CD14-positive monocyte (primary cell): ENCODE measurements at places on chromosomes 3 and 15. TPM values are rescaled to one million over a fixed set of nuclear protein-coding genes. Genes with fewer than 3 reads are reported as not detected.

DNA sequence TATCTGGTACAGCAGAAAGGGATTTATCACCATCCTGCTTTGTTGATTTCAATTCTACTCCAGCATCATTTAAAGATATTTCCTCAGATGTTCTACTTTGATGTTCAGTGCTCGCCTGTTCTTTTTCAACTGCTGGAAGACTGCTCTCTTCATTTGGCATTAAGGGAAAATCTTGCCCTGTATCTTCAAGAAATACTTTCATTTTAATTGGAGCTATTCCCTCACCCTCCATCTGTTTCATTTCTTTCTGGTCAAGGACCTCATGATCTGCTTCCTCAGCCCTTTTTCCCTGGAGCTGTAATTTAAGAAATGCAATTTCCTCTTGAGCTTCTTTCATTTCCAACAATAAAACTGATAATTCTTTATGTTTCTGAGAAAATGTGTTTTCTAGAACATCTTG lies 37.8 kb upstream of the HCLS1 start:
- DNase-seq: no peak

GRCh38 chr3:48674505-48674904 lies 11.2 kb downstream of the NCKIPSD start:
- DNase-seq: no peak

Gene CYP1A2
- not detected for polyA plus RNA-seq

Gene GOLGA8Q
- 0.28 and 1.4 TPM in 2 replicates for polyA plus RNA-seq

Gene OR5K2
- not detected for polyA plus RNA-seq

Gene AGTR1
- not detected for polyA plus RNA-seq

DNA sequence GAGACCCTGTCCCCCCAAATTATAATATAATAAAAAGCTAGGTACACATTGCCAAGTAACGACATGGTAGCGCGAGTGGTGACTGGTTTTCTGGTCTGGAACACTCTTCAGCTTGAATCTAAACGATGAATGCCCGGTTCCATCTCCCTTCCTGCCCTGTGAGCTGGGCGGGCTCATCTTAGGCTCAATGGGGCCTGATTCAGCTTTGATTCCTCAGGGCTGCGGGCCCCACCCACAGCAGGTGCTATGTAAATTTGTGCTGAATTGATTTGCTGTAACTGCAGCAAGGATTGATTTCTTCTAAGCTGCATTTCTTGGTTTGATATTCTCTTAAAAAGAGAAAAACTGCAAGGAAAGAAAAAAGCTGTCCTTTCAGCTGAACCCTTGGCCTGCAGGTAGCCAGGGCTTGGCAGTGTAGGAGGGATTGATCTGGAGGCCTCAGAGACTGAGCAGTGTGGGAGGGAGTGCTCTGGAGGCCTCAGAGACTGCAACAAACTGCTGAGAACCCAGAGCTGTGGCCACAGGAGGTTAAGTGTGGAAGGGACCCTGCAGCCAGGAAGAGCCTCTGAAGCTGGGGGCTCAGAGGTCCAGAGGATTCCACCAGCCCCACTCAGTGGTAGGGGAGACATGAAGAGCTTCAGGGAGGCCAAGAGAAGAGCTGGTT lies 231.6 kb downstream of the XXYLT1 start:
- no peak for DNase-seq

- no peak for DNase-seq
Observed at GRCh38 chr15:92899601-92899947, 550 bp upstream of the CHD2 start.

Gene DPPA2
- not detected for polyA plus RNA-seq

DNA sequence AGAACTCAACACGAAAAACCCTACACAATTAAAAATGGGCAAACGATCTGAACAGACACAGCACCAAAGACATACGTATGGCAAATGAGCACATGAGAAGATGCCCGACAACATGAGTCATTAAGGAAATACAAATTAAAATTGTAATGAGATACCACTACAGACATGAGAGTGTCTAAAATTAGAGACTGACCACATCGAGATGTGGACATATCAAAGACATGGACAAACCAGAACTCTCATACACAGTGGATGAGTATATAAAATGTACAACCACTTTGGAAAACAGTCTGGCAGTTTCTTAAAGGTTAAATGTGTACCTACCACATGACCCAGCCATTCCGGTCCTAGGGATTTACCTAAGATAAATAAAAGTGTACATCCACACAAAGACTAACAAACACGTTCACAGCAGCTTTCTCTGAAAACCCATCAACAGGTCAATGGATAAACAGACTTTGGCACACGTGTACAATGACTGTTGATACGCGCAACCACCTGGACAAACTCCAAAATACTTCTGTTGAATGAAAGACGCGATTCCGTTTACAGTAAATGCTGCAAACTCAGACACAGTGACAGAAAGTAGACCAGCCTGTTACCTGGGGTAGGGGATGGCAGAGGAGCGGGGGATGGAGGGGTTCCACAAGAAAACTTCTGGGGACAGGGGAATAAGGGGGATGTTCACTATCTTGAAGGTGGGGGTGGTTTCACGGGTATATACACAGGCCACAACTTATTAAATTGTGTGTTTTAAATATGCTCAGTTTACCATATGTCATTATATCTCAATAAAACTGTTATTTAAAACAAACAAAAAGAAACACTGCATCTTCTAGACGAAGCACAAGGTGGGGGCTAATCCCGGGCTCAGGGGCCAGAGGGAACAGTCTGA lies 2.1 kb downstream of the TNK2 start:
- DNase-seq: peak; percentile 77

GRCh38 chr3:69961706-69962439 lies 37.7 kb upstream of the SAMMSON start:
- no peak for DNase-seq

GRCh38 chr3:124845406-124845805 lies 41.8 kb downstream of the ITGB5 start:
- DNase-seq: no peak

Gene RBP2
- not detected for polyA plus RNA-seq

DNA sequence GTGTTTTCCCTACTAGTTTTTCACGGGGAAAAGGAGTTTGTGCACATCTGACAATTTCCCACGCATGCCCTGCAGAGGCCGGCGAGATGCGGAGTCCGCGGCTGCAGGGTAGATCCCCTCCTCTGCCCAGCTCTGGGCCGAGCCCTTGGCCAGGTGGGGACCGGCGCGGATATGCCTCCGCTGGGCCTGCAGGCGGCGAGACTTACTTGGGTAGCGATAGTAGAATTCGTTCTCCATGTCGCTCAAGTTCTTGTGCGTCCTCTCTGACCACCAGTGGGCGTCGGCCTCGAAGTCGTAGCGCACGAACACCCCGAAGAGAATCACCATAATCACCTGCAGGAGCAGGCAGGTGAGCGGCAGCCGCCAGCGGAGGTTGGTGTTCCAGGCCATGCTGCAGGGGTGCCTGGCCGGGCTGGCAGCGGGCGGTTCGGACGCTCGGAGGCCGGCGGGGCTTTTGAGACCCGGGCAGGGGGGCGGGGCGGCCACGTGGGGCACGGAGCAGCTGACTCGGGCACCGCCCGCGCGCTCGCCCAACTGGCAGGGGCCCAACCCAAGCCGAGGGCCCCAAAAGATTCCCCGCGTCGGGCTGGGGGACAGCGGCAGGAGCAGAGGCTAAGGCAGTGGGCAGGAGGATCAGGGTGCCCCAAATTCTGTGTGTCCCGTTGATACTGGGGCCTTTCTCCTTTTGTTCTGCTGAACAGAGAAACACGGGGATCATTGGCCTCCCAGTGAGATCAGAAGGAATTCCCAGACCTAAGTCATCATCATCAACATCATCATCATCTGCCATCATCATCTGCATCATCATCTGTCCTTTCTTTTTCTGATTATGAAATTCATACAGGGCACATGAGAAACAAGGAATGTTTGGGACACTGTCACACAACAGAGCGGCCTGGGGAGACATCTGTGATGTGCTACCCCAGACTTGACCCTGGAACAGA lies at the start of gene RHCG:
Gene RHCG, minus strand, starts transcription at position 429 of the 944 bp plus-strand sequence. Its CDS starts 39 bp downstream, at position 390.
- DNase-seq: no peak

Gene CLDN16
- polyA plus RNA-seq: not detected

Gene SLITRK3
- polyA plus RNA-seq: not detected

Gene WDR93
- not detected for polyA plus RNA-seq

Gene TSEN2
- polyA plus RNA-seq: 3.9 TPM

GRCh38 chr3:99439892-99440291 lies 198.5 kb upstream of the COL8A1 start:
- DNase-seq: no peak

- DNase-seq: no peak
Observed at GRCh38 chr15:66885281-66885915, 180.0 kb upstream of the SMAD3 start.

DNA sequence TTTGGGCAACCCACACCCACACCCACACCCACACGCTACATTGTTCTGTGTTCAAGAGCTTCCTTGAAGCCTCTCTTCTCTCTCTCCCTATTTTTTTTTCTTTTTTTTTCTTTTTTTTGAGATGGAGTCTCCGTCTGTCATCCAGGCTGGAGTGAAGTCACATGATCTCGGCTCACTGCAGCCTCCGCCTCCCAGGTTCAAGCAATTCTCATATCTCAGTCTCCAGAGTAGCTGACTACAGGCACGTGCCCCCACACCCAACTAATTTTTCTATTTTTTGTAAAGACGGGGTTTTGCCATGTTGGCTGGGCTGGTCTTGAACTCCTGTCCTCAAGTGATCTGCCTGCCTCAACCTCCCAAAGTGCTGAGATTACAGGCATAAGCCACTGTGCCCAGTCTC lies 271.1 kb downstream of the SHQ1 start:
- no peak for DNase-seq

- DNase-seq: no peak
Observed at GRCh38 chr3:157543501-157544035, 40.4 kb upstream of the VEPH1 start.

DNA sequence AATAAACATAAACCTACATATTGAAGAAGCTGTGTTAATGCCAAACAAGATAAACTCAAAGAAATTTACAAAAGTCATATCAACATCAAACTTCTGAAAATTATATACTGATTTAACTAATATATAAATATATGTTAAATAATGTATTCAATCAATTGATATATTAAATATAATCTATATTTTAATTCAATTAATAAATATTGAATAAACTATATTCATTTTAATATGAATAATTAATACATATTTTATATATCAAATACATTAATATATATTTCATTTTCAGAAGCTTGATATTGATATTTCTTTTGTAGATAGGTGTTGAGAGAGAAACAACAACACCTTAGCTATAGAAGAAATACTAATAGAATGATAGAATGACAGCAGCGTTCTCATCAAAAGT lies 768.1 kb downstream of the MECOM start:
- no peak for DNase-seq

Gene NPAP1
- polyA plus RNA-seq: not detected in 2 replicates

Gene CYP1A1
- polyA plus RNA-seq: 0.16 TPM in 1 of 2 replicates, not detected in the other

GRCh38 chr3:39637807-39638206 lies 170.3 kb downstream of the MOBP start:
- peak; percentile 54 for DNase-seq

Gene GOLGA8H
- not detected for polyA plus RNA-seq

- no peak for DNase-seq
Observed at GRCh38 chr3:71885006-71885405, 100.1 kb upstream of the PROK2 start.

GRCh38 chr15:82571722-82572222 lies 31.5 kb upstream of the RPS17 start:
- DNase-seq: no peak

DNA sequence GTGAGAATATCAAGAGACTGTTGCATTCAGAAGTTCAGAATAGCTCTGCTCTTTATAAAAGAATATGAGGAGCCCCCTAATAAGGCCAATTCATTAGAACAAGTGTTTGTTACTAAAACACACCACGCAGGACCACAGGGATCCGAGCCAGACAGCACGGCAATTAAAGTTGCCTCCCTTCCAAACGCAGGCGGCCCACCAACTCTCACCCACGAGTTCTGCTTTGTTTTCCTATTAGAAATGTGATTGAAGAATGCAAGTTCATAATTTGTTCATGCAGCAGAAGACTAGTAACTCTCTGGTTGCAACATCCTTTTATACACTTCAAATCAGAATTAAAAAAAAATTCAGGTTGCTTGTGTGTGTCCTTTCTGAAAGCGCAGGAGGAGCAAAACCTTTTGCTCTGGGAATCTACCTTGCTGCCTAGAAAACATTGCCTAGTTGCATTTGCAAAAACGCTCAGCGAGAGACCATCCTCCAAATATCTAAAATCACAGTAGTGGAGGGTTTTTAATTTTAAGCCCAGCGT lies 1044.1 kb upstream of the NR2F2 start:
- DNase-seq: no peak

DNA sequence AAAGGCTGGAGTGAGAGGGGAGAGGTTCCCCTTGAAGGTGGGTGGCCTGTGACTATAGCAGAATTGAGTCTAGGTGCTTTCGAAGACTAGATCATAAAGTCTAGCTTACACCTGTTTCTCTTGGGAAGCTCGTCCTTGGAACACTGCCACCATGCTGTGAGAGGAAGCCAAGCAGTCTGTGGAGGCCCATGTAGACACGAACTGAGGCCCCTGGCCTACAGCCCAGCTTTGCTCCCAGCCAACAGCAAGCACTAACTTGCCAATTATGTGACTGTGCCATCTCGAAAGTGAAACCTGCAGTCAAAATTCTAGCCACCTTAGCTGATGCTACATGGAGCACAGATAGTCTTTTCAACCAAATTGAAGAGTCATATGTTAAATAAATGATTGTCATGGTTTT lies 190.5 kb upstream of the NECTIN3 start:
- no peak for DNase-seq

Gene TAGLN3
- polyA plus RNA-seq: not detected

GRCh38 chr3:54188176-54188791 lies 65.9 kb downstream of the CACNA2D3 start:
- no peak for DNase-seq

Gene NR2E3
- not detected in 2 replicates for polyA plus RNA-seq

DNA sequence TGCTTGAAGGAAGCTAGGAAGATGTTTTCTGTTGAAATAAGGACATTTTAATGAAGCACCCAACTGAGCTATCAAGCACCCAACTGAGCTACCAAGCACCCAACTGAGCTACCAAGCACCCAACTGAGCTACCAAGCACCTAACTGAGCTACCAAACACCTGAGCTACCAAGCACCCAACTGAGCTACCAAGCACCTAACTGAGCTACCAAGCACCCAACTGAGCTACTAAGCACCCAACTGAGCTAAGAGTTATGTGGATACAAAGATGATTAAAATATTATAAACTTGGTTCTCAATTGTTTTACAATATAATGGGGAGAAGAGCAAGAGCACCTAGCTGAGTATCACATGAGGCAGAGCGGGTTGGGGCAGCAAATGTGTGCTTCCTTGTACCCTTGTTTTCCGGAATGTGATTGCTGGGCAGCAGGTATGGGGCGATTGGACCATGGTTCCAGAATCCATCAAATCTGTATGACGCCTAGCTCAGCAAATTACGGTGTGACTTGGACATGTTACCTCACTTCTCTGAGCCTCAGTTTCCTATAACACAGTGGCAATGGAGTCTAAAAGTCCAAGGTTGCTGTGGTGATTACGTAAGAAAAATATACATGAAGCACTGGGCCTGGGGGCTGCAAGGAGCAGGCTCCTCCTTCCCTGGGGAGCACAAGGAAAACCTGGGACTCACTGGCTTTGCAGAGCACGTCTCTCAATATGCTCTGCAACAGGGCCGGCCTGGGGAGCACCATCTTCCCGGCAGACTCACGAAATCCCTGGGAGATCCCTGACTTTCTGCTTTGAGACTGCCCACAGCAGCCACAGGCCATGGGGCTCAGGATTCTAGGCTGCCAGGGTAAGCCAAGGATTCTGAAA lies 11.3 kb downstream of the BMF start:
- no peak for DNase-seq

- DNase-seq: no peak
Observed at GRCh38 chr15:47116698-47117097, 600.6 kb upstream of the SEMA6D start.
